HFFc6 (cell line): ENCODE measurements at places on chromosomes 7 and 10. TPM values are rescaled to one million over a fixed set of nuclear protein-coding genes. Genes with fewer than 3 reads are reported as not detected.

DNA sequence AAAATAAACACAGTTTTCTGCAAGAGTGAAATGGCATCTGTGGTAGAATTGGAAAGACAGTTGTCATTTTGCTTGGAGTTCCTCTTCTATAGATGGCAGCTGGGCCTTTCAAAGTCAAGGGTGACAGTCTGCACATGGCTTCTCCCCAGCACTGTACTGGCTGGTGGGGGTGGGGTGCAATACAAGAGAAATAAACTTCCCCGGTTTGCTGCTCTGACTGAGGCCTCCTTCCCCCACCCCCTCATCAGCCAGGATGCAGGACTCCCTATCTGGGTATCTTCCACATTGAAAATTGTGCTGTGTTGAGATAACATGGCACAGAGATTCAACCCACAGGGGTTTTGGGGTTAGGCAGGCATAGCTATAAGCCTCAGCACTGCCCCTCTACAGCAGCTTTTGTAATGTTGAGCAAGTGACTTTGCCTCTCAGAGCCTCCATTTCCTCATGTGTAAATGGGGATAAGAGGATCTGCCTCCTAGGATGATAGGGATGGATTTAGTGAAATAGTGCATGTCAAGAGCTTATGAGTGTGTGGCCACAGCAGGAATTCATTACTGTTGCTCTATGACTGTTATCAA, 85.8 kb upstream of the WDR11 start:
- DNase-seq = no peak
- H3K4me3 ChIP-seq = no peak overlapping the region
- H3K4me1 ChIP-seq = no peaks in the 10 kb centered on the region

HDAC9 gene
- 12.4 and 30.0 TPM in 2 replicates for total RNA-seq

ATOH7 gene
- total RNA-seq = 0.11 TPM in 1 of 3 replicates, not detected in the others

DNA sequence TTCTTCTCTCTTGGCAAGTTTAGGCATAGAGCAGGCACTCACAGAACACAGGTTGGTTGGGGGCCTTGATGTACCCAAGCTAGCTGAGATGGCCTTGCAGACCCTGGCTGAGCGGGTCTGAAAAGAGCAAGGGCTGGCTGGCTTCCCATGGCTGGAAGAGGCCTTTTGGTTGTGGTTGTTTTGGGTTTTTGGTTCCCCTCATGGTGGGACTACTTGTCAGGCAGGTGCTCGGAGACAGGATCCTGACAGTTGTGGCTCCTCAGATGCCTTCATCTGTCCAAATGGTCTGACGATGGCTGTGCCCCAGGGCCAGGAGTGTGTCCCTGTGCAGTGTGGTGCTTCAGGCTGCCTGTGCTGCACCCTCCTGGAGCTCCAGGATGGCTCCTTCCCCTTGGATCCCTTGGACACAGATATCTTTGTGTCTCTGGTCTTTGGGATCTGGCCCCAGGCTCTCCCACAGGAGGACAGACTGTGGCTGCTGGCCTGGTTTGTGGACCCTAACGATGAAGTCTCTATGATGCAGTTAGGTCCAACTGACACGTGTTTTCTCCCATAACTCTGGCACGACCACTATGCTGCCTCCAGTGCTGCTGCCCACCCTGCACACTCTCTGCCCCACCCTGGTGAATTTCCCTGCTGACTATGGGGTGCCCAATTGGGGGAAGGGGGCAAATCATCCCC, 321.5 kb upstream of the ZNF32 start:
- H3K4me1 ChIP-seq = peaks cover 12% of the 10 kb centered on the region
- peaks cover 7% of the 10 kb centered on the region for H3K27me3 ChIP-seq
- no peak overlapping the region for H3K27ac ChIP-seq
- DNase-seq = no peak
- H3K36me3 ChIP-seq = no peaks in the 10 kb centered on the region
- no peak overlapping the region for H3K4me3 ChIP-seq

- H3K4me1 ChIP-seq = peaks cover 59% of the 10 kb centered on the region
- H3K36me3 ChIP-seq = peaks cover 12% of the 10 kb centered on the region
- peak overlapping the region; percentile 64 for H3K27ac ChIP-seq
- no peak overlapping the region for H3K4me3 ChIP-seq
- DNase-seq = peak; percentile 18
Observed at GRCh38 chr10:110081911-110082310, 74.1 kb downstream of the ADD3 start.

SNCG gene
- total RNA-seq = 1.7 to 3.5 TPM (median 2.7 TPM) in 3 replicates

DNA sequence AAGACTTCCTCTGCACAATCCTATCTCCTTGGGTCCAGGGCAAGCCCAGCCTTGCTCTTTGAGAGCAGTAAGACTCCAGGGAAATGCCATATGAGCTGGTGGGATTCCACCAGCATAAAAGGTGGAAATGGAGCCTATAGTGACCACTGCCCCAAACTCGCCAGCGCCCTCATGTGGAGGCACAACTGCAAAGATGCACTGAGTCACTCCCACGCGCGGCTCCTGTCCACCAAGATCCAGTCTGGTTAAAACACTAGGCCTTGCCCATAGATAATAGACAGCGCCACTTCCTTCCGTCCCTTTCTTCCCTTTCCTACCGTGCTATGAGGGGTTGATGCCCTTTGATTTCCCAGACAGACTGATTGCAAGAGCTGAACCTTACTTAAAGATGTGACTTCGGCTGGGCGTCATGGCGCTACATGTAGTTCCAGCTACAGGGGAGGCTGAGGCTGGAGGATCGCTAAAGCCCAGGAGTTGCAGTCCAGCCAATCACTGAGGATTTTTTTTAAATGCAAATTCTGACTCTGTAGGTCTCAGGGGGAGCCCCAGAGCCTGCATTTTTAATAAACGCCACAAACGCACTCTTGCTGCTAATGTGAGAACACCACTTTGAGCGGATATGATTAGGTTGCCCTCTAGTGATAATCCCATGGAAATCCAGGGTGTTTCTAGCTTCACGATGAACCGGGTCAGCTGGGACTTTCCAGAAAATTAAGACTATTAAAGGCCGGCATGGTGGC, 136.5 kb downstream of the EPC1 start:
- peaks cover 20% of the 10 kb centered on the region for H3K4me1 ChIP-seq
- H3K27ac ChIP-seq = no peak overlapping the region
- no peaks in the 10 kb centered on the region for H3K36me3 ChIP-seq
- peak; percentile 61 for DNase-seq
- H3K4me3 ChIP-seq = no peak overlapping the region

GRCh38 chr10:61169294-61169693, 225.3 kb upstream of the RHOBTB1 start:
- H3K36me3 ChIP-seq = no peaks in the 10 kb centered on the region
- no peak for DNase-seq
- no peak overlapping the region for H3K4me3 ChIP-seq
- no peak overlapping the region for H3K27ac ChIP-seq
- H3K4me1 ChIP-seq = no peaks in the 10 kb centered on the region

HOXA13 gene
- 13.2 to 16.4 TPM (median 15.2 TPM) in 3 replicates for total RNA-seq

- H3K27me3 ChIP-seq = no peaks in the 10 kb centered on the region
- DNase-seq = no peak
- no peaks in the 10 kb centered on the region for H3K36me3 ChIP-seq
Observed at GRCh38 chr7:136997735-136998134, 129.3 kb downstream of the CHRM2 start.

DNA sequence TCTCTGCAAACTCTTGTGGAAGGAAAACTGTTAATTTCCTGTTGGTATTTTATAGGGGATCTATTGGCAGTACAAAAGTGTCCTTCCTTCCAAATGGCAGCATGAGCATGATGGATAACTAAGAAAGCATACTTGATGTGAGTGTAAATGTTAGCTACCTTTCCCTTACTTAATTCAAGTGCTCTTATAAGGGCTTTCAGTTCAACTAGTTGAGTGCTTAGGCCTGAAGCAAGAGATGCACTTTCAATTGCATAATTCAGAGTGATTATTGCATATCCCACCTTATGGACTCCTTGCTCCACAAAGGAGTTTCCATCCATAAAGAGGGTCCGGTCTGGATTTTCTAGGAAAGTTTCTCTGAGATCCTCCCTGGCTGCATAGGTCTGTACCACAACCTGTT, 56.3 kb upstream of the CYP2C8 start:
- no peaks in the 10 kb centered on the region for H3K4me1 ChIP-seq
- H3K27me3 ChIP-seq = peaks cover 2% of the 10 kb centered on the region; the same call in 1 of the 2 replicates
- DNase-seq = no peak
- no peak overlapping the region for H3K27ac ChIP-seq

LRIT1 gene
- not detected in 3 replicates for total RNA-seq
